Trophoblast cell (in vitro differentiated cells and primary cell): ENCODE measurements at places on chromosomes 7 and 10.

DNA sequence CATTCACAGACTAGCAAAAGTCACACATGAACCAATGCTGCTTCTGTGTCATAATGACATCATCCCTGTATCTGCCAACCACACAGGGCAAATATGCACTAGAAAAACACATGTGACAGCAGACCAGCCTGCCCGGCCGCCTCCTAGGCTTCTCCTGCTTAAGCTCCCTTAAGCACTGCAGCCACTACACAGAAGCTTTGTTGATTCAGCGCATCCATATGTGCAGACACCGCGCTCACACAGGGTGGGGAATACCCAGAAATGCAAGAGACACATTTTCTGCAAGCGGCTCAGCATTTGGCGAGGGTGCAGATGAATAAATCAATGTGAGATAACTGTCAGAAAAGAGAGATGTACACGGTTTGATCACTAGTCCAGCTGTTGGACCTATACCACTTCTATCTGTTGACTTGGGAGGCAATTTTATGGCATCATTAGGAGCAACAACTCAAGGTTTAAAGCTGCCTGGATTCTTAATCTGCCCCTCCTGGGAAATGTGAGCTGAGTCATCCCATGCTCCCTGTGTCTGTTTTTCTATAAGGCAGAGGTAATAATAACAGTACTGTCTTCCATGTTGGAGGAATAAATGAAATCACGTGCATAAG is 33.4 kb downstream of the CPXM2 start:
- no peak for DNase-seq

GRCh38 chr7:27239387-27240014 is 3.1 kb upstream of the EVX1 start:
- DNase-seq = no peak

- DNase-seq = no peak
Measured at GRCh38 chr7:4818000-4818794, 42.8 kb downstream of the AP5Z1 start.

DNA sequence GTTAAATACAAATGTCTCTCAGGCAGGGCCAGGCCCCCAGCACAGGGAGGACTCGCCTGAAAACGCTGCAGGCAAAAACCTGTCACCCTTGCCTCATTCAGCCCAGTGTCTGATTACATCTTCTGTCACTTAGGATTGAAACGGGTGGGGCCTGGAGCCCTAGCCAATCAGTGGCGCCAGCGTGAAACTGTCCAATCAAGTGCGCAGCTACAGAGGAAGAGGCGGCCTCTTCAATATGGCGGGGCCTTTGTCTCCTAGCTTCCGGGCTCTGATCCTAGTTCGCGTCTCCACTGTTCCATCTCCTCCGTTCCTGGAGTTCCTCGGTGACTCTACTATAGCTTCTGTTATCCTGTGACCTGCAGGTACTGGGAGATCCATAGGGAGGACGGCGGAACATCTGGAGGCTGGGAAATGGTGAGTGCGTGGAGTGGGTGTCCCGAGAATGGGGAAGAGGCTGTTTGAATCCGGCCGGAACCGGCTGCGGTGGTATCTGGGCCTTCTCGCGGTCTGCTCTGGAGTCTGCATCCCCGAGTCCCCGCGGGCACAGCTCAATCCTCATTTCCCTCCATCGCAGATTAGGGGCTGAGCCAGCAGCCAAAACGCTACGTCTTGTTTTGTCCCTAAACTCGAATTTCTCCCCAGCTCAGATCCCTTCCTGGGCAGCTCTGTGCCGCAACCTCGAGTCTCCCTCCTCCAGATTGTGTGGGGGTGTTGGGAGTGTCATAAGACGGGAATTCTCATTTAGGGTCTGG is at the start of gene ZNF736:
Gene ZNF736 (plus strand): TSS at position 222 of the 752 bp plus-strand sequence. CDS start 190 bp downstream, at position 412.
- peak; percentile 96 for DNase-seq

GRCh38 chr7:83648464-83649241 is at the start of gene SEMA3E:
TSS of gene SEMA3E (minus strand) at chr7:83649139.
- peak; percentile 51 for DNase-seq

- DNase-seq = no peak
Measured at GRCh38 chr7:142960955-142961512, 1.1 kb downstream of the KEL start.

- DNase-seq = no peak
Measured at GRCh38 chr10:71921324-71922027, 42.7 kb upstream of the CHST3 start.

GRCh38 chr10:24351961-24352360 is 143.0 kb downstream of the KIAA1217 start:
- DNase-seq = no peak

- no peak for DNase-seq
Measured at GRCh38 chr7:66583490-66584110, 45.1 kb upstream of the KCTD7 start.

DNA sequence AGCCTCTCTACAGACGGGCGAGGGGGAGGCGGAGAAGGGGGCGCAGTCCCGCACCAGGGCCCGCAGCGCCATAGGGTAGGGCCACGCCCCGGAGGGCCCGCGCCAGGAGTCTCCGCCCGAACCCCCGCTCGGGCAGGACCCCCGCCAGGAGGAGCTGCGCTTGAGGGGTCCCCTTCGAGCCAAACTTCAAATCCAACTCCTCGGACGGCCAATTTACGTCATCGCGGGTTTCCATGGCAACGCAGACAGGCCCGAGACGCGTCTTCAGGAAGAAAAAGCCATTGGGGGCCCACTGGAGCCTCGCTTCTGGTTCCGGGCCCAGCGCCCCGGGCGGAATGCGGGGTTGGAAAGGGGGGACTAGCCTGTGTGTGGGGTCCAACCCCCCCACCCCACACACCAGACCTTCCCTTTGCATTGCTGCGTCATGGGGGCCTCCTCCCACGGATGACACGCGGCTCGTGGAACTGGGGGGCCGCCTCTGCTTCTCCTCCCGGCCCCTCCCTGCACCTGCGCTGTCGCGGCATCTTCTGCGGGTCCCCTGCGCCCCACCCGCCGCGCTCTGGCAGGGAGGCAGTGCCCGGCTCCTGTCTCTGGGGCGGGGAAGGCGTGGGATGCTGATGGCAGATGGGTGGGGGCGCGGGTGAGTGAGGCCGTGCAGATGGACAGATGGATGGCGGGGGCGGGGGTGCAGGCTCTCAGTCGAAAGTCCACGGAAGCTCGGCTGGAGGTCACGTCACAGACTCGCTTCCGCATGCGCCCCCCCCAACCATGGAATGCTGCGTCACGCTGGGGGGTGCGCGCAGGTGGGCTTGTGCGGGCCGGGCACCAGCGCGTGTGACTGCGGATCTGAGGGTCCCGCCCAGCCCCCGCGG is 1.2 kb downstream of the CALY start:
- DNase-seq = no peak

DNA sequence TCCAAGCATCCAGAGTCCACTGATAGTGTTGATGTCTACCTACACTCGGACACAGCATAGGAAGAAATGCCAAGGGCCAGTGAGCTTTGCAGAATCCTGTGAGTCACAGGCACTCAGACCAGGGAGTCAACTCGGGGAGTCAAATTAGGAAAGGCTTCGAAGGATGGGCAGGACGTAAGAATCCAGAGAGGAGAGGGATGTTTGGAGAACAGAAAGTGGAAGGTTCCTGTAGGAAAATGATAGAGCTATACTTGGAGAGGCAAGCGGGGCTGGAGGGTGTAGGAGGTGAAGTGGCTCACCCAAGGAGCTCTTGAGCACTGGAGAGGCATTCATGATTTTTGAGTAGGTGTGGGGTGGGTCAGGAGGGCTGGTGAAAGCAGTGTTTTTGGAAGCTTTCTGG is 3.0 kb downstream of the ZYX start:
- no peak for DNase-seq

GRCh38 chr7:98287486-98287959 is 6.0 kb downstream of the BRI3 start:
- peak; percentile 46 for DNase-seq

- DNase-seq = no peak
Measured at GRCh38 chr7:55574051-55574717, 1.9 kb upstream of the VOPP1 start.

DNA sequence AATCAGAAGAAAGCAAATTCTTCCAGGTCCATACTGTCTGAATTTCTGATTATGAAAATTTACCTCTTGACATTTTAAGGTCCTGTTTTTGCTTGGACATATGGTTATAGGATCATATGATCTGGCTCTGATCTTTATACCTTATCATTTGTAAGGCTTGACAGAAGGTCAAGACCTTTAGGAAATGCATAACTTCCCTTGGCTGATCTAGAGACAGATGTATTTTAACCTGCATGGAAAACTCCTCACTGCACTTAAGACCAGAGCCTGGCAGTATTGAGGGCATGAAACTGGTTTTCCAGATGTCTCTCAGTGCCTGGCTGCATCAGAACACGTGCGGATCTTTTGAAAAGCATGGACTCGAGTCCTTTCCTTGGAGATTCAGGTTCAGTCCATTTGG is 55.9 kb downstream of the TRRAP start:
- DNase-seq = no peak

DNA sequence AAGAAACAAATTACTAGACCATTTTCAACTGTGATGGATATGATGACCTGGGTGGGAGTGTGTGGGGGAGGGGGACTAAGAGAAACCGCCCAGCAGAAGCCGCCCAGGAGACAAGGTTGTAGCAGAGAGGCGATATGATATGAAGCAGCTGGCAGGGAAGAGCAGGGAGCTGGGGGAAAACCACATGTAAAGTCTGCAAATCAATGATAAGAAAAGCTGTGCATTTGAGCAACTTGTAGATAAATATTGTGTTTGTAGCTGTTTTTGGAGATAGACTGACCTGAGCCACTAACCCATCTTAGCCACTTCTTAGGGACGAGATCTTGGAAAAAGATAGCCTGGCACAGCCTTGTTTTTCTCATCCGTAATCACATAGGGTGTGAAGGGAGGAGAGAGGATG is 252.6 kb downstream of the SEC23IP start:
- DNase-seq = no peak

- no peak for DNase-seq
Measured at GRCh38 chr7:50724526-50725520, 57.9 kb downstream of the GRB10 start.
